ENCODE measurements at places on chromosomes 5 and 9.

GRCh38 chr5:96605144-96605837 is 56.9 kb upstream of the CAST start:
- no peak for DNase-seq

- DNase-seq, result no peak
These were observed 24.4 kb upstream of the SYNPO start for GRCh38 chr5:150616024-150616470.

GRCh38 chr5:42974536-42974935 is 65.6 kb downstream of the ANXA2R start:
- DNase-seq, result peak; percentile 67

DNA sequence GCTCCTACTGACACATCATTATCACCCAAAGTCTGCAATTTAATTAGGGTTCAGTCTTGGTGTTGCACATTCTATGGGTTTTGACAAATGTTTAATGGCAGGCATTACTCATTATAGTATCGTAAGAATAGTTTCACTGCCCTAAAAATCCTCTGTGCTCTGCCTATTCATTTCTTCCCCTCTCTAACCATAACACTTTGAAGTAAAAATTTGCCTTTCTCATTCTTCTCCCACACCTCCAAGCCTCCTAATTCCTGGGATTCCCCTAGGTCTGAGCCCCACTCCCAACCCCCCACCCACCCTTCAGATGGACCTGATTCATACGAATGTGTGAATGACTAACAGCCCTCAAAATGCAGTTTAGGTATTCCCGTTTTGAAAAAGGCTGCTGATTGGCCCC is 18.4 kb downstream of the ENC1 start:
- peak; percentile 39 for DNase-seq

GRCh38 chr5:134517553-134517952 is 7.9 kb upstream of the JADE2 start:
- DNase-seq, result no peak

DNA sequence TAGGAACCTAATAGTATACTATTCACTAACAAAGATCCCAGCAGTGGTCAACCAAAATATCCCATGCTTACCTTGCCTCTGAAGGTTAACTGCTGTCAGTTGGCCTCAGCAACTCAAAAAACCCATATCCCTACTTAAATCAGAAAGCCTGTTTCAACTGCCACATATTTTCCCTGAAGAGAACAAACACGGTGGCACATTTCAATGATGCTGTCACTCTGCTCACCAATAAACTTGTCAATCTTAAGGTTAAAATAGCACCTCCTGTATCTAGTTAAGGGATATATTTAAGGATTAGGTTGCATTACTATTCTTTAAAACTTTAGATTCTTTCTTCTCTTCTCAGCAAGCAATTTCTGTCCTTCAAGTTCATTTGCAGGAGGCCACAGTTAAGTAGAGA is 986.9 kb downstream of the CDH18 start:
- no peak for DNase-seq

DNA sequence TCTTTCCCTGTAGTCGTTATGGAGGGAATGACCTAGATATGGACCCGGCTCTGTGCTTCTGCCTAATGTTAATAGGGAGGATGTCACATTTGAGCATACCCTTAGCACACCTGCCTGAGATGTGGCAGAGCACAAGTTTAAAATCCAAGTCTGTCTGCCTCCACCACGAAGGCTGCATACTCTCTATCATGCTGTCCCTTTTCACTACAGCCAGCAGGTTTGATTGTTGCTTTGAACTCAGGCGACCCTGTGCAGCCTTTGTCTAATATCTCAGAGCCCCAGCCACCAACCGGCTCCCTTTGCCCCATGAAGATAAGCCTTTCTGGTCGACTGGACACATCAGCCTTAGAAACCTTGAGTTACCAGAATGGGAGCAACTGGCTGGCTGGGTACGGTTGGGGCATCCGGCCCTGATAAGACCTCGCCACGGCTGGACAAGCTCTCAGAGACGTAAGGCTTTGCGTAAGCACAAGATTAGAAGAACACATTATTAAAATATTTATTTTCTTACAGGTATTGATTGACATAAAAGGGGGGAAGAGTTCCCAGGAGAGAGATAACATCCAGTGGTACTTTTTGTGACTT is 222.0 kb upstream of the TRIM32 start:
- DNase-seq, result no peak

GRCh38 chr9:126902210-126902609 is 12.4 kb upstream of the RALGPS1 start:
- DNase-seq, result no peak

DNA sequence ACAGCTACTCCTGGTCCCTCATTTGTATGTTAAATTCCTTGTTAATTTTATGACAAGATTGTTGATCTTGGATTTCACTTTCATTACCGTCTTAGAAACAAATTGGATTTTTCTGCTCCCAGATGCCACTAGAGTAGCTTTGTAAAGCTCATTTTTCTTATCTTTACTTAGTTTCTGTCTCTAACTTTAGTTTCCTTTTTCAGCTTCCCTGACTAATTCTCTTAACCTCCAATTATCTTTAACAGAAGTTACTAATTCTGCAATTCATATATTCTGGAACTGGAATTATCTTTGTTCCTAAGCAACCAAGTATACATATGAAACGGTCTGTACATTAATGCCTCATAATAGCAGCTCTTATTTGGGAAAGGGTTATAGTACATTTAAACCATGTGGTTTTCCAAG is 16.7 kb downstream of the ITGA1 start:
- no peak for DNase-seq

DNA sequence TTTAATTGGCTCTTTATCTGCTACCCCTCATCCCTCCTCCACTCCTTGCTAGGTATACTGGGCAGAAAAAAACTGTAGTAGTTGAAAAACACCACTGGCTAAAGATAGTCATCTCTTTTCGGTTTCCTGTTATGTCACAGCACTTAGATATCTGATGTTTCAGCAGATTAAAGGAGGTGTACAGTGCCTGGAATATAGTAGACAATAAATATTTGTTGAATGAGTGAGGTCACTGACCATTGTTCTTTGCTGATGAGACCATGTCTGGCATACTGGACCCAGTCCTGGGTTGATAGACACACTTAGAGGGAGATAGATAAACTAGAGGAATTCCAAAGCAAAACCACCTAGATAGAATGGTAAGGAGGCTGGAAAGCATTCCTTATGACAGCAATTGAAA is 3.2 kb downstream of the GRPEL2 start:
- no peak for DNase-seq

GRCh38 chr5:75546830-75547229 is 35.1 kb downstream of the POLK start:
- no peak for DNase-seq

- peak; percentile 91 for DNase-seq
These were observed 59.0 kb downstream of the MAP1B start for GRCh38 chr5:72166070-72166979.

DNA sequence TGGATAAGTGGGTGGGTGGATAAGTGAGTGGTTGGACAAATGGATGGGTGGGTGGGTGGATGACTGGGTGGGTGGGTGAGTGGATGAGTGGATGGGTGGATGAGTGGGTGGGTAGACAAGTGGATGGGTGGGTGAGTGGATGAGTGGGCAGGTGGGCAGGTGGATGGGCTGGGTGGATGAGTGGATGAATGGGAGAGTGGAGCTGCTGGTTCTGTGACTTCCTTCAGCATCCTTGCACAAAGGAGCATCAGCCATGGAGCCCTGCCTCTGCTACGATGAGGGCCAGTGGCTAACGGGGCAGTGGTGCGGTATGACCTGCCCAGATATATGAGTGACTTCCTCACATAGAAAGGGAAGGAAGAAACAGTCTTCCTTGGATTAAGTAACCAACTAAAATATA is 398.7 kb upstream of the IRX4 start:
- no peak for DNase-seq

Measured in fibroblast of skin of right quadriceps (primary cell).